ENCODE measurements at places on chromosomes 2 and 18.

DNA sequence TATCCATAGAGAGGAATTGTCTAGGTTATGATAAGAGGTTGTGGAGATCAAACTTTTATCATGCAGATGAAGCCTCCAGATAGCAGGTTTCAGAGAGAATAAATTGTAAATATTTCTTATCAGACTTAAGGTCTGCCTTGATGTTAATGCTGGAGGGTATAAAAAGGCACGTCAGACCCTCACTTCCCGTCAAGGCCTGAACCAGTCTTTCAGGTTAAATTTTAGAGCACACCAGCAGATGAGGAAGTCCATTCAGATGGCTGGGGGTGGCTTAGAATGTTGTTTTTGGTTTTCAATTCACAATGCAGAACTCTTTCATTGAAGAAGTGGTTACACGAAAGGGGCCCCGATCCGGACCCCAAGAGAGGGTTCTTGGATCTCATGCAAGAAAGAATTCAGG is 144.4 kb upstream of the FBXO11 start:
- DNase-seq: no peak

DNA sequence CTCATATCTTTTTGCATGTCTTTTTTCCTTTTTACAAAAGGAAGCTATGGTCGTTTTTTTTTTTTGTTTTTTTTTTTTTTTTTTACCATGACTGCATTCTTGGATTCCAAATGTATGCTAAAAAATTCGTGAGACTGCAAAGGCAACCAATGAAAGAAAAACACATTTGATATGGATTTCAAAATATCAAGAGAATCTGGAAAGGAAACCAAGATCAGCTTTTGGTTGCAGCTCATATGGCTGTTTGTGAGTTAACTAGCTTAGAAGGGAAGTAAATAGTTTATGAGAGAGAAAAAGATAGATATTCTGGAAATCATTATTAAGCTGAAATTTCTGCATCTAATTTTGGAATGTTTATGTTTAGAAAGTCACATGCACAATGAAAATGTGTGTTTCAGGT is 110.3 kb downstream of the PRPF40A start:
- DNase-seq: no peak

DNA sequence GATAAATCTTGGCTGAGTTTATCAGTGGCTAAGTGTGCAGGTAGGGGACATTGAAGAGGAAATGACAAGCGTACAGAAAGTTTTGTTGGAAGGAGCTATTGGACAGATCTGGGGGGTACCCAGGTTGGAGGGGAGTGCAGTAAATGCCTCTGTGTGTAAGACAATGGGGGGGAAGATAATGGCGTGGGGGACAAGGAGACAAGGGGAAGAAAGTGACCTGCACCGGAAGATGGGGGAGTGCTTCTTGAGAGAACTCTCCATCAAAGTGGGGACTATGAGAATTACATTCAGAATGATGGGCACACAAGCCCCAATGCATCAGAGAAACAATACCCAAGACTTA is 190.0 kb downstream of the ALPK2 start:
- no peak for DNase-seq

- no peak for DNase-seq
These were observed 287.0 kb upstream of the SLC14A2 start for GRCh38 chr18:45328296-45328695.

GRCh38 chr2:98704499-98705332 is 26.2 kb downstream of the MGAT4A start:
- DNase-seq: no peak
